AG20443 (cell line): ENCODE measurements at places on chromosomes 4 and X.

- DNase-seq, result no peak
These were observed 40.0 kb downstream of the SEPTIN11 start for GRCh38 chr4:76989391-76990061.

DNA sequence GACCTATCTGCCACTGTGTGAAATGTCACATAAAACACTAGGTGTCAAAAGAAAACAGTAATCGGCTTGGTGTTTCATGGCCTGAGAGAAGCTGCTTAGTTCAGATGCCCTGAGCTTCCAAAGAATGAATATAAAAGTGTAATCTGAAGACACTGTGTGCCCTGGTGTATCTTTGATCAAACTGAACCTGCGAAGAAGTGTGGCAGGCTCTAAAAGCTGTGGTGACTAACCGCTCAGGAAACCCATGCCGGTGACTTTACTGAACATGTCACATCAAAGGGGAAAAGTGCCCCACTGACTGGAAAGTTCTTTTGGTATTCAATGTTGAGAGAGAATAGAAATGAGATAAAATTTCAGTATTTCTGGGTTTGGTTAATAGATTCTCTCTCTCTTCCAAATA, 89.1 kb downstream of the CLCN4 start:
- no peak for DNase-seq

- no peak for DNase-seq
These were observed 61.1 kb upstream of the ARSJ start for GRCh38 chr4:114040319-114041116.

- DNase-seq, result no peak
These were observed 85.9 kb upstream of the GPR34 start for GRCh38 chrX:41602816-41603345.

DNA sequence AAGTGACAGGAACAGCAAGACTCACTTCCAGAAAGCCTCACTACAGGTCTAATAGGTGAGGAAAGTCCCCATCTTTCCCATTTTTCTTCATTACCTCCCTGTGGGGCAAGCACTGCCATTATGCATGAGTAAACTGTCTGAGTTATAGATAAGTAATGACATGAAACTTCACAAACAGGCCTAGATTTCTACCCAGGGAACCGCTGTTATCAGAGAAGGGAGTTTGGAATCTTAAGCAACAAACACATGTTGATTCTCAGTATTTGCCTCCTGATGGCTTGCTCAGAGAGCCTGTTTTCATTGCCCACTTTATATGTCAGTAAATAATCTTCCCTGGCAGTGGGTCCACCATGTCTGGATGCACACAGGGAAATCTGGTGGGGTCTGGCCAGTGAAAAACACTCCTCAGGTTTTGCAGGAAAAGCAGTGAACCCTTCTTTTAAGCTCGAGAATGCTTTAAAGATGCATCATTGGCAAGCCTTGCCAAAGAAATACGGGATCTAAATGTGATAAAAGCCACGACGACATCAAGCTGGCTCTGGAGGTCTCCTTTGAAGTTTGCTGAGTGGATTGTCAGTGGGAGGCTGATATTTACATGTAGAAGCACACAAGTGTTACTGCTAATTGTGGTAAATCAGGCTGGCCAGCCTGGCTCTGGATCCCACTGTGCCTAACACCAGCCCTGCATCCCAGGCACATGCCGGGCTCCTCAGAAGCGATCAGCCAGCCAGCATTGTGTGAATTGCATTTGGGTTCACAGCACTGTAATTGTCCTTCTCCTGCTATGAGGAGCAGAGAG, 25.2 kb downstream of the PDGFRA start:
- DNase-seq, result no peak

GRCh38 chrX:77162777-77163176, 284.4 kb upstream of the FGF16 start:
- DNase-seq, result no peak
